ENCODE measurements at places on chromosomes 2 and 18.

DNA sequence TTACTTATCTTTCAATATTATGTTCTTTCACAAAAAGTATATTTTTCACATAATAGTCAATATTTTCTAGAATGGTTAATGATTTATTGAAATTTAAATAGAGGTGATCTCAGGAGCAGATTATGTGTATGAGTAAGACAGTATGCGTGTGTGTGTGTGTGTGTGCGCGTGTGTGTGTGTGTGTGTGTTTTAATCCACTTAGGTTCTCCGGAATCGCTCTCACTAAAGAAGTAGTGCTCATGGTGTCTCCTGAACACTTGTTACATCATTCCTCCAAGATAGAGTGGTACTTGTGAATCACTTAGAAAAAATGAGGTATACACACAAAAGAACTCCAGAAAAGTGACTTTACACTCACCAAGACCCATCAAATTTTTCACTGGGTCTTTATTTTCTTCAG, 91.0 kb upstream of the KCNH7 start:
- no peak for DNase-seq

- DNase-seq, result no peak
Observed at GRCh38 chr18:55136864-55137263, 177.6 kb upstream of the CCDC68 start.

- no peak for DNase-seq
Observed at GRCh38 chr2:83378921-83379320, 1080.2 kb downstream of the SUCLG1 start.

GRCh38 chr2:109372614-109373013, 241.2 kb downstream of the SEPTIN10 start:
- no peak for DNase-seq

GRCh38 chr2:98476192-98476868, 31.7 kb downstream of the INPP4A start:
- no peak for DNase-seq

DNA sequence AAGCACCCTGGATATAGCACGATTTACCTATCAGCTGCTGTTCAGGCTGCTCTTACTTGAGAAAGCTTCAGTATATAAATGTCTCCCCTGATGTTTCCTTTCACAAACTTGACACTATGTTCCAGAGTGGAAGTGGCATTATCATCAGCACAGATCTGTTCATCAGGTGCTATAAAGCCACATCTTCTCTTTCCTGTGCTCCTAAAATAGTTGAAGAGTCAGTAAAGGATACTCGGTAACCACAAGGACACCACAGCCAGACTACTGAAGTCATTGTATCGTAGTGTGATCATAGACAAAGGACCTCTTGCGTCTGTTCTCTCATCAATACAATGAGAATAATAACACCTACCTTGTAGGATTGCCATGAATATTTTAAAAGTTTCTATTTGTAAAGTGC, 841.0 kb upstream of the CELF4 start:
- no peak for DNase-seq

- DNase-seq, result peak; percentile 55
Observed at GRCh38 chr2:207283356-207283755, 117.6 kb upstream of the KLF7 start.

GRCh38 chr2:99451280-99451679, 38.5 kb downstream of the REV1 start:
- DNase-seq, result no peak

DNA sequence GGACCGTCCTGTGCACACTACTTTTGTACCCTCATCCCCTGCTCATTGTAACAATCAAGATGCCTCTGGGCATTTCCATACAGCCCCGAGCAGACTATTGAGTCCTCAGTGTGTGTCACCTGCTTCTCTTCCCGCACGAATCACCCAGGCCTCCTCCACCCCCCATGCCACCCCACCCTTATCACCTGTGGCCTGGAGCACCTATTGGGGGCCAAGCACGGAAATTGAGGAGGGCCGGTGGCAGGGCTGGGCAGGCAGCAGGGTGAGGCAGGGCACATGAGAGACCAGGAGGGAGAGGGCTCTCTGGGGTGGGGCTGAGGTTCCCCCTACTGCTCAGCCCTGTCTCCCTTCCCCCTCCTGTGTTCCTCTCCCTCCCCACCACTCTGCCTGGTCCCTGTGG, 4.3 kb upstream of the NIFK start:
- no peak for DNase-seq

- no peak for DNase-seq
Observed at GRCh38 chr2:189088591-189089205, 90.9 kb downstream of the COL5A2 start.

- no peak for DNase-seq
Observed at GRCh38 chr2:237486334-237486818, 675 bp upstream of the MLPH start.

- no peak for DNase-seq
Observed at GRCh38 chr2:101714118-101714517, 16.6 kb downstream of the MAP4K4 start.

- DNase-seq, result no peak
Observed at GRCh38 chr2:31274401-31275075, 40.6 kb downstream of the EHD3 start.

GRCh38 chr2:6471419-6471818, 394.3 kb downstream of the CMPK2 start:
- DNase-seq, result no peak

DNA sequence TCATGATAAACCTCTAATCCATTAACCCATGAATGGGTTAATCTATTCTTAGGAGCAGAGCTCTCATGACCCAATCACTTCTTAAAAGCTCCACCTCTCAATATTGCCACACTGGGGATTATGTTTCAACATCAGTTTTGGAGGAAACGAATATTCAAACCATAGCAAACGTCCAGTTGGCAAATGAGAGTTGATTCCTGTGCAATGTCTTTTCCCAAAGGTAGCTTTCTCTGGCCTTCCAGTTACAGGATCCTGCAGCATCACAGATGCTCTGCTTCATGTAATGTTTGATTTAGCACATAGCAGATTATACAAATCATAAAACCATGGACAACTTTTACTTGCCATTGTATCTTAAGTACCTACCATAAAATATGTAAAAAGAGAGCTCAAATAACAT, 481.0 kb downstream of the TNS1 start:
- no peak for DNase-seq

DNA sequence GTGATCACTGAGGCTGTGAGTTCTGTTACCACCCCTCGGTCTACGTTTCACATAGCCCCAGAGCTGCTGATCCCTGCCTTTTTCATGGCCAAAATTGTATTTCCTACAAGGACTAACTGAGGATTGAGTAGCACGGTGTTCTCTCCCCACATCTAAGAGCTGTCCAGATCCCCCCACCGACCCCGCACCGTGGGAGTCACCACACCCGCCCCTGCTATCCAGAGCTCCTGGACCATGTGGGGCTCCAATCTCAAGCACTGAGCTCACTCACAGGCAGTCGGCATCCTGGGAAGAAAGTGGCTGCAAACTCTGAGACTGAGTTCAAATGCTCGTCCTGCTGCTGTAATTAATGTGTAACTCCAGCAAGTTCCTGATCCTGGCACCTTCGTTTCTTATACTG, 9.7 kb downstream of the SIX2 start:
- DNase-seq, result no peak

DNA sequence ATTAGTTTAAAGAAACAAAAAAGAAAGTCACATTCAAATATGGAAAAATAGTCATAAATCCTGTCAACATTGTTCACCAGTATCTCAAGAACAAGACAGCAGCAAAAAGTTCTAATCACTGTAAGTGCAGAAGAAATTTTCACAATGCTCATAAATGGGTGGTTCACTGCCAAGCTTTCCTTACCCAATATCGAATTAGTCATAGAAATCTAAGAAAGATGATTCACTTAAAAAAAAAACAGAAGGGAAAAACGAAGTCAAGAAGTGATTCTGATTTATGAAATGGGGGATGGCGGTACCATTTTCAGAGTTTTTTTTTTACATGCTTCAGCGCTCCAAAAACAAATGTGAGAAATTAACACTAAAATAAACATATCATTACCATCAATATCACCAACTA, 156.7 kb downstream of the EXOC6B start:
- DNase-seq, result no peak

DNA sequence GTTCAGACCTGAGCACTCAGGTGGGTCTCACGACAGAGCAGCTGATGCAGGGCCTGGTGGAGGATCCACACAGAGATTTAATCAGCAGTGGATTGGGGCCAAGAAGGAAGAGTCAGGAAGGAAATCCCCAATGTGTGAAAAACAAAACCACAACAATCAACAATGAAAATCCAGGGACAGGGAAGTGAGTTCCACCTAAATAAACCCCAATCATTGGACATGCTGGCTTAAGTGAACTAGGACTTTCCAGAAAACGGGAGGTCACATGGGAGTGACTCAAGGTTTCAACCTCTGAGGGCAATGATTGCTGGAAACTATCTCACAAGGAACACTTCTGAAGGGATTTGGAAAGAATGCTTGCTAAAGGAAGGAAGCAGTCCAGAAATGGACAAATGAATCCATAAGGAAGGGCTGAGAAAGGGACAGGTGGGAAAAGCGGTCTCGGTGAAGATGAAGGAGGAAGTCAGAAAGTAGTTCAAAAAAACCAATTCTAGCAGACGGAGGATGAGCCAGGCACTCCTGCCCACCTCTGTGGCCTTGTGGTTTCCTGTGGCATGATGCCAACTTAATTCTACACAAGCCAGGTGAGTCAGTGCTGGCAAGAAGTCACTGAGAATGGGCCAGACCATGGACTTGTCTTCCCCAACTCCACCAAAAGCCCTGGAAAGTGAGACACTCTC, 15.4 kb upstream of the XDH start:
- no peak for DNase-seq

- DNase-seq, result no peak
Observed at GRCh38 chr2:46812361-46813019, 103.1 kb downstream of the MCFD2 start.

DNA sequence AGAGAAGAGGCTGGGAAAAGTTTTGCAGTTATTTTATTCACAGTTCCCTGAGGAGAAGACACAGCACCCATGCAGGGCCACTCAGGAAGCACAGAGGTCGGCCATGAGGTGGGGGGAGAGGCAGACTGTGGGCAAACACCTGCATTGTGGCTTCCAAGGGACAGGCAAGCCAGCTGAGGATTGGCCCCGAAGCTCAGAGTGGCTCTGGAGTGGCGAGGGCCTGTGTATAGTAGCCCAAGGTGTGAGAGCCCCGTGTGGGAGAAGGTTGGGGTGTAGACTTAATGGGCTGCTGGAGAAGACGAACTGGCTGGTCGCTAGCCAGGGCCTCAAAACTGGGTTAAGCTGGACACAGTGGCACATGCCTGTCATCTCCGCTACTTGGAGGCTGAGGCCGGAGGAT, 218.7 kb downstream of the FHOD3 start:
- DNase-seq, result no peak

DNA sequence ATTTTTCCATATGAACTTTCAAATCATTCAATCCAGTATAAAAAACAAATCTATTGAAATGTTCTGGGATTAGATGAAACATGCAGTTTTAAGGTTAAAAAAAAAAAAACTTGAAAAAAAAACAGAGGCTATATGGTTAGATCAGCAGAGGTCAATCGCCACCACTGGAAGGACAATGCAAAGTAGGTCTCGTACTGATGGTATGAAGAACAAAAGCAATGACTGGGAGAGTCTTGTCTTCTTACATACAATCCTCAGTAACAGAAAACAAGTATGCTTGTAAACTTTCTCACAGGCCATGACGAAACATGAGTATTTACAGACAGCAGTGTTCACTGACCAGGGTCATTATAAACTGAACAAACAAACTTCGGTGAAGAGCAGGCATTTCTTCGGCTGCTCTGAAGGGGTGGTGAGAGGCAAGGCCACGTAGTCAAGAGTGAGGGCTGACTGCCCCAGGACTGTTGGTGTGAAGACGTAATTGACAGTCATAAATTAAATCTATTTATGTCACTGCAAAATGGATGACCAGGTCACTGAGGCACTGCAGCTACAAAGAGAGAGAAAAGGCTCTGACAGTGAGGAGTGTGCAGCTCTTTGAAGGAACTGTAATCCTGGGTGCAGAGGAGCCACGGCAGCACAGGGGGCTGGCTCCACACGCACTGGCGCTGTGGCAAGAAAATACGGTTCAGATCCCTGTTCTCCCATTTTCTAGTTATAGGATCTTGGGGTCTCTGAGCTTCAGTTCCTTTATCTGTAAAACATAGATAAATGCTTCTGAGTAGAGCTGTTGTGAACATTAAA, 60.0 kb downstream of the NXPH2 start:
- DNase-seq, result no peak

DNA sequence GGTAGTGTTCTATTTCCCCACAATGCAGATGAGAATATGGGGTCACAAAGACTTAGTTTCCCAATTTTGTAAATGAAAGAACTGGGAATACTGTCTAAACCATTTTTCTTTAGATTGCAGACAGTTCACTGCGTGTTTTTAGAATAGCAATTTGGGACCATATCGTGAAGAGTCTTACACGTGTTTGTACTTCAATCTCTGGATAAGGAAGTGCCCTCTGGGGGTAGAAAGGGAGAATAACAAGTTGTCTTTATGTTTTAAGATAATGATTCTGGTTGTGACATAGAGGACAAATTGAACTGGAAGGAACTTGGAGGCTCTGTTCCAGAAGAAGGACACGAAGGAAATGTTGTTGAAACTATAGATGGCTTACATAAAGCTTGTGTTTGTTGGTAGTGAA, 457.7 kb downstream of the CBLN2 start:
- peak; percentile 24 for DNase-seq

GRCh38 chr2:216956820-216957493, 97.1 kb upstream of the TNP1 start:
- no peak for DNase-seq

DNA sequence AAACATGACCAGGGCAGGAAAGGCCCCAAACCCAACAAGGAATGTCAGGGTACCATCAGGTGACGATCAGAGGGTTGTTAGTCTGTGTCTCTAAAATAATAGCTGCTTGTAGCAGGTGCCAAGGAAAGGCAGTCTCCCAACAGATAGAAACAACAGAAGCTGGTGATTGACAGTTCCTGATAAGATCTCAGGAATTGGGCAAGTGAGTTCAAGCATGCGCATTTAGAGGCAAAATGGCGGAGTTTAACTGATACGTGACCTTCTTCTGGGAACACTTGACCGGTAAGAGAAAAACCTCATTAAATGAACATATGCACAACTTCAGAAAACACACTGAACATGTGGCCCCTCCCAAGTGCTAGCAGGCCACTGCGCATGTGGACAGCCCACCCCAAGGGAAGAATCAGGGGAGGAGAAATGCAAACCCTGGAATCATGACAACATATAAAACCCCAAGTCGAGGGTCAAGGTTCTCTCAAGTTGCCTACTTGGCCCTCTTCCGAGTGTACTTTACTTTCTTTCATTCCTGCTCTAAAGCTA, 664.9 kb downstream of the KCNJ3 start:
- DNase-seq, result no peak

All from globus pallidus (tissue), 1 donor.